Astrocyte of the cerebellum (primary cell): ENCODE measurements at places on chromosomes 12 and 14.
A peak's percentile ranks its signal among the peaks of the same experiment; 100 is the strongest.

- peak; percentile 91 for DNase-seq
These were observed 32.0 kb upstream of the LMNTD1 start for GRCh38 chr12:25585021-25585523.

DNA sequence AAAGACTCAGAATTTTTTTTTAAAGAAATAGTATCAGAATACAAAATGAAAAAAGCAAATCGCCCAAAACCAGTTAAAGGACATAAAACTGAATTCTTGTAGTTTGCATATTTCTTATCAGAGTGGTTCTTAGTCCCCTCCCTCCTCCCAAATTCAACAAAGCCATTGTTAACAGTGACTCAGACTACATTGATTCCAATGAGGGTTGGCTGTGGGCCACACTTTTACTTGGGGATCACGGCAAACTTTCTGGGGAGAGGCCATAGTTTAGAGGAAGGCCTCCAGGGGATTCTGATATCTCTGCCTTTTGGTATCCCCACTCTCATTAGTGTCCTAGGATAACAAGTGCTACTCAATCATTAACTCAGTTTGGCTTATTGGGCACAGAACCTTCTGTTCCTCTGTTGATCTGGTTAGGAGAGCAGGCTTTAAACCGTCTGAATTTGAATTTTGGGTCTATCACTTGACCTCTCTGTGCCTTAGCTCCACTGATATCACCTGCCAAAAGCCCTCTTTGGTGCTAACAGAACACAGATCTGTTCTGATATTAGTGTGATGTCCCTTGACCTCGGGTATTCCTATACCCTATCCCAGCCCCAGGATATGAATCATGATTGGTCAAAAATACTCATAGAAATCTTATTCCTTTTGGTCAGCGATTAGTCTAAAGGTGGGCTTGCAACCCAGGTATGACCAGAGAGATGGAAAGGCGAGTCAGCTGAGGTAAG, 45.2 kb upstream of the APPL2 start:
- no peak for DNase-seq

GRCh38 chr14:65997347-65997746, 488.8 kb upstream of the CCDC196 start:
- no peak for DNase-seq

- DNase-seq, result no peak
These were observed 5.9 kb upstream of the GNB3 start for GRCh38 chr12:6834873-6835272.

GRCh38 chr12:94458877-94459727, 565 bp downstream of the CEP83 start:
- peak; percentile 19 for DNase-seq

- DNase-seq, result no peak
These were observed 515.4 kb downstream of the FUT8 start for GRCh38 chr14:65927931-65928356.

DNA sequence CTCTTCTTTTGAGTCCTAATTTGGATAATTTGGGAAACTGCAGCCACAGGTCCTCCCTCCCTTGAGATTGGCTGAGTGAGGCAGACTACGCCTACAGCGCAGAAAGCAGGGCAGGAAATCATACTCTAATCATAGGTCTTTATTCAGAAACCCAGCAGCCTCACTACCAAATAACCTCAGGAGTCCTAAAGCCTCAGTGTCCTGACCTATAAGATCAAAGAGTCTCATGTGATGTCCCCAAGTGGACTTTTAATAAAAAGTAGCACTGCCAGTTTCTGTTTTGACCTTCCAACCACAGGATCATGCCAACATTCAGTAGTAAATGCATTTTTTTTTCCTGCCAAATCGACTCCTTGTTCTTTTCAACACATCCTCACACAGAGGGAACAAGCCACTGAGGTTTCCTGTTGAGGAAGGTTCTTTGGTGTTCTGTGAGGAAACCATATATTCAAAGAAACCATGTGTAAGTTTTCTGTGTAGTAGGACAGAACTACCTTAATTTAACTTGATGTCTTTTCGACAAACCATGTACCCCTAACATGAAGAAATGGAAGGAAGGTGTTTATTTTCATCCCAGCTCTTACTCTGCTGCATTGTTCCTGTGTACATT, 72.2 kb downstream of the VCPKMT start:
- no peak for DNase-seq

DNA sequence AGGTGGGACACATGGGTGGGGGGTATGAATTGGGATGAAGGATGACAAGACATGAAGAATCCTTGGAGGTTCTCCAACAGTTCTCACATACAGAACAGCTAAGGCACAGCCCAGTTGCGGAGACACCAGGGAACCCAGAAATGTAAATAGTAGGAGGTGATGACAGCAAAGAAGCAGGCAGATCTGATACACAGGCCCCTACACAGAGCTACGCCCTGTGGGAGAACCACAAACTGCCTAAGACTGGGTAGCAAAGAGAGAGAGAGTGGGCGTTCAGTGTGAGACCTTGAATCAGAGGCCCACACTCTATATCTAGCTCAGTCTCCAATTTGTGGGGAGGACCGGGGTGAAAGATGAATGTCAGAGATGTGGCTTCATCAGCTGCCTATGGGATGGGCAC, 9.5 kb upstream of the NUMB start:
- no peak for DNase-seq

DNA sequence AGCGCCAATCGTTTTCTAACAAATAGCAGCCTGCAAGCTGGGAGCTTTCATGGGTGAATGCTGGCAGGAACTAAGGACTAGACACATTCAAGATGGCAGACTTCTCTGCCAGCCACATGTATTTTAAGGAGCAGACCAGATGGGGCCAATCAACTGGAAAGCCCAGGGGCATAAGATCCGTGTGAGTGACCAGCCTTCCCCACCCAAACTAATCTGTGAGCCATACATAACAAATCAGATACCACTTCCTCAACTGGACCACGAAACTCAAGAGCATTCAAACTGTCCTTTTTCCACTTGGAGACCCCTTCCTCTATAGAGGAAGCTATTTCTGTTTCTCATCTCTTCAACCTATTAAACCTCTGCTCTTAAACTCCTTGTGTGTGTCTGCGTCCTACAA, 9.7 kb downstream of the TCL1B start:
- no peak for DNase-seq

DNA sequence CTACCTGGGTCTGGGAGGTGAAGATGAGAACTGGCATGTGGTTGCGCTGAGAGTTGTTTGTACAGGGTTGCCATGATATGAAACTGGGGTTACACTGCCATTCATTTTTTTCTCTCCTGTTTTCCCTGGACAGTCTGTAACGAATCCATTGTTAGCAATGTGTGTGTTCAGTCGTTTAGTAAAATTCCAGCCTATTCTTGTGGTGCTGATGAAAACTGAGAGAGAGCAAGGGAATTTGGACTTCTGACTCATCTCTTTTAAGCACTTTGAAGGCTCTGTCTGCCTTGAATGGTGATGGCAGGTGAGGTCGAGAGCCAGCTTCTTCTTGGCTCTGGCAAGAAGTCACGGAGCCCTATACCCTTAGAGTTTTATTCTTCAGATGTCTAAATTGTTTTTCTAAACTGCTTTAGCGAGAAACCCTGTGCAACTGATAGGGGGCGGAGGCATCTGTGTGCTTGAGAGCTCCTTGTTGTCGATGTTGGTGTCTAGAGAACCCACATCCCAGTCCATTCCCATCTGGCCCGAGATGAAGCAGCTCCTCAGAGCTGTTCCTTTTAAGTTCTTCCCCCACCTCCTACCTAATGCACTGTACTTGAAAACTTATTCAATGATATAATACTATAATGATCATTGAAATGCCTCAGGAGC, 204.4 kb downstream of the TMX1 start:
- DNase-seq, result no peak
